Glutamatergic neuron (in vitro differentiated cells): ENCODE measurements at places on chromosomes 3 and 15. TPM values are rescaled to one million over a fixed set of nuclear protein-coding genes. Genes with fewer than 3 reads are reported as not detected.

The ALDH1L1 gene
- not detected for total RNA-seq

The BFSP2 gene
- total RNA-seq: not detected

The NANOGP8 gene
- 0.86 TPM for total RNA-seq

The SECISBP2L gene
- 60.2 TPM for total RNA-seq

The CIDEC gene
- not detected for total RNA-seq

The TRIM42 gene
- not detected for total RNA-seq

The ABHD17C gene
- 6.8 TPM for total RNA-seq

The CGNL1 gene
- total RNA-seq: 5.4 TPM

The OCA2 gene
- 1.7 TPM for total RNA-seq

The TNFSF10 gene
- total RNA-seq: not detected

The GADL1 gene
- not detected for total RNA-seq

The C3orf49 gene
- not detected for total RNA-seq

The FAM81A gene
- total RNA-seq: not detected

- no peak for DNase-seq
Measured at GRCh38 chr3:59285560-59285959, 235.7 kb upstream of the CFAP20DC start.

DNA sequence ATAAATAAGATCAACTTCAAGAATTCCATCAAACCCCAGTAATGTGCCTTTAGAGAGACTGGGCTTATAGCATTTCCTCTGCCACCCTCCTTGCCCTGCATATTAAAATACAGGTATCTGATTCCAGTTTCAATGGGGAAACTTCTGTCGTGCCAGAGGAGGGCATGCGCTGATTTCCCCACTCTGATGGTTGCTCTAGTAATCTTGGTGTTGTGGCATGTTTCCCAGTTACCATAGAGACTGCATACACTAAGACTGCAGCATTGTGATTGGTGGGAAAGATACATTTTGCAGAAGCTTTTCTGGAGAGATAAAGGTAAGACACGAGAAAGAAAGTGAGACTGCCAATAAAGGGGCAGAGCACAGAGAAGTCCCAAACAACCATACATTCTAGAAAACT, 225.6 kb downstream of the TIGIT start:
- no peak for DNase-seq

DNA sequence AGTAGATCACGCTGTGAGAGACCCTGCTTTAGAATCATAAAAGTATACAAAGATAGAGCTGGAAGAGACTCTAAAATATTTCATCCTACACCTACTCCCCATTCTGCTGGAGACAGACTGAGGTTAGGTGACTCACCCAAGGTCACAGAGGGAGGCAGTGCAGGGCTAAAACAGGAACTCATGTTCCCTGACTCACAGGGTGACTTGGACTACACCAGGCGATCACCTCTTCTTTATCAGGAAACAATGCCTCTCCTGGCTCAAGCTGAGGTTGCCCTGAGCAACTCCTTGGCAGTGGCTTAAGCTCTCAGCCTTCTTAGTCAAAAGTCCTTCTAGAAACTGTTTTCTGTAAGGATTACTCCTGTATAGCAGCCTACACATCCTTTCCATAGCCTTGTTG, 26.4 kb upstream of the TNFAIP8L3 start:
- no peak for DNase-seq

DNA sequence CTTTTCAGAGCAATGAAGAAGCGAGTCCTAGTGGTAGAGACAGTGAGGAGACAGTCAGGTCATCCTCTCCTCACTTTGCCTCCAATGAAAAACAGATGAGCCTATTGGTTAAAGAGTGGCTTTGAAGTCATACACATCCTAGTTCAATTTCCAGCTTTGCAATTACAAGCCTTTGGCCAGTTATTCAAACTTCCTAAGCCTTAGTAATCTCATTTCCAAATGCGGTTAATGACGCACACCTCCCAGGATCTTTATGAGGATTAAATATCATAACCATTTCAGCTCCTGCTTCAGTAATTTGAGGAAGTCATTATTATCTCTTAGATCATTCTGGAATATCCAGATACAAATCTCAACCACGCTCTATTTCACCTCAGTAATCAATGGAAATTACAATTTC, 10.0 kb upstream of the ST6GAL1 start:
- DNase-seq: no peak

DNA sequence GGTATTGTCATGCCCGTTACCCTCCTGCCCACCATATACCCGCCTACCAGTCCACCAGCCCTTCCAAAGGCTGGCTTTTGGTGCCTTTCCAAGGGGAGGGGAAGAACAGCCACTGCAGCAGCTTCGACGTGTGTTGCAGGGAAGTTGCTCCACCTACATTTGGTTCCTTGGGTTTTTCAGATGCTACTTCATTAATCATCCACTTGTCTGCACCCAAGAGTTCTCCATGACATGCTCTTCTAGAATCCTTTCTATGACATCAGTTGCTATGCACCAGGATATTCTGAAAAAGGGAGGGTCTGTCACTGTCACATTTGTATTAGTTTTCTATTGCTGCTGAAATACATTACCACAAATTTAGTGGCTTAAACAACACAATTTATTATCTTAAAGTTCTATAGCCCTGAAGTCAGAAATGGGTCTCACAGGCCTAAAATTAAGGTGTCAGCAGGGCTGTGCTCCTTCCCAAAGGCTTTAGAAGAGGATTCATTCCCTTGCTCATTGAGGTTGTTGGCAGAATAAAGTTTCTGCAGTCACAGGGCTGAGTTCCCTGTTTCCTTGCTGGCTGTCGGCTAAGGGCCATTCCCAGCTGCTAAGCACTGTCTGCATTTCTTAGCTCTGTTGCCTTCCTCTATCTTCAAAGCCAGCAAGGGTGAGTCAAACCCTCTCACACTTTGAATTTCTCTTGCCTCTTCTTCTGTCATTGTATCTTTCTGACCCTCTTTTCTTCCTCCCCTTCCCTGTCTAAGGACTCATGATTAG, at the start of gene LYZL4:
Gene LYZL4 (minus strand): TSS at position 241 of the 762 bp plus-strand sequence. CDS start 3,359 bp downstream, outside the sequence.
- DNase-seq: no peak

- no peak for DNase-seq
Measured at GRCh38 chr3:51934139-51934850, 7.4 kb downstream of the RRP9 start.

GRCh38 chr3:190017521-190018288, 103.0 kb downstream of the P3H2 start:
- DNase-seq: no peak

DNA sequence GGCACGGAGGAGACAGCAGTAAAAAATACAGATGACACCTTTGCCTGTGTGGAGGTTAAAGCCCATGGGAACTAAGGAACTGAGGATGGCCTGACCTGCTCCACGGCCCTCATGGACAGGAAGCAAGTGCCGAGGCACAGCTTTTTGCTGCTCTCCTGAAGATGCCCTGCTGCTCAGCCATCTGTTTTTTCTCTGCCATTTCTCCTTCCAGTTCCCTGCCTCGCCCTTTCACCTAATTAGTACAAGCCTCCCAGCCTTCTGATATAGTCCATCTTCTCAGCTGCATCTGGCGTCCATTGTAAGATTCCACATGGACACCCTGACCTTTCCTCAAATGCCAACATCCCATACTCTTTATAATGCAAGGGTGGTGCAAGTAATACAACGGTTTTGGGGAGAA, 11.8 kb upstream of the CXCR6 start:
- no peak for DNase-seq

- no peak for DNase-seq
Measured at GRCh38 chr15:35271371-35272043, 186.4 kb upstream of the NANOGP8 start.

- DNase-seq: no peak
Measured at GRCh38 chr3:42855547-42856380, 19.9 kb downstream of the CYP8B1 start.

- no peak for DNase-seq
Measured at GRCh38 chr3:13214847-13215472, 141.7 kb upstream of the IQSEC1 start.

GRCh38 chr3:88101142-88101541, 42.1 kb downstream of the ZNF654 start:
- no peak for DNase-seq

DNA sequence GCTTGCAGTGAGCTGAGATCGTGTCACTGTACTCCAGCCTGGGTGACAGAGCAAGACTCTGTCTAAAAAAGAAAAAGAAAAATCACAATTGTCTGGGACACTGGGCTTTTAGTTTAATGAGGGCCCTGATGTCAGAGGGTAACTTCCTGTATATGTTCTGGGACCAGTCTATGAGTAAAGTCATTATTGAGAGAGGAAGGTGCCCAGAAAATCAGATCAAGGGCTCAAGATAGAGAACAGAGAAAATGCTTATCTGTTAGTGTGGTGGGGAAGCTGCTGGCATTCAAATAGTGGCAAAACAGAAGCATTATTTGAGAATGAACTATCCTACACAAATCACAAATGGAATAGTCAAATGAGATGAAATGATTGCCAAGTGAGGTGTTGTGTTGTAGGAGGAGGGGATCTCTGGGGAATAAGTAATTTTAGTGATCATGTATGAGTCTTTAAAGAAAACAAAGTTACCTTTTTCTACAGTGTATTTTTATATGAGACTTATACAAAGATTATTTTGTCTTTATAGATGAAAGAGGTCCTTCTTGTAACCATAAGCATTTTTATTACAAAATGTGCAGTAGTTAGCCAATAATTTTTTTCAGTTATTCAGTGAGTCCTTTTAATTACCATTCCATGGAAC, 13.4 kb downstream of the ARIH2 start:
- no peak for DNase-seq

- no peak for DNase-seq
Measured at GRCh38 chr15:67109141-67110034, 44.0 kb downstream of the SMAD3 start.

- DNase-seq: no peak
Measured at GRCh38 chr3:175526609-175527280, 667.6 kb downstream of the NAALADL2 start.

DNA sequence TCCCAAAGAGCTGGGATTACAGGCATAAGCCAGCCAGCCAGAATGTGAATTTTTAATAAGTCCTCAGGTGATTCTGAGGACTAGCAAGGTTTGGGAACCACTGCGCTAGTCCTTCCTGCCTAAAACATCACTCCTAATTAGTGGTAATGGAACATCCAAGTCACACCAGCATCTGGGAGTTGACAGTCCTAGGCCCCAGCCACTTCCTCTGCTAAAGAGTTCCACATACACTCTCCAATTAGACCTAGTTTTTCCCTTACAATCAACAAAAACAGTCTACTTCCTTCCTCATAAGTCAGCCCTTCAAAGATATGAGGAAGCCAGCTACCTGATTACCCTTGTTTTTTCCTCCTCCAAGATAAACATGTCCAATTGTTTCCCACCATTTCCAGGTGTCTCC, 78.1 kb downstream of the OXNAD1 start:
- no peak for DNase-seq

- DNase-seq: no peak
Measured at GRCh38 chr3:53158765-53159155, 2.2 kb upstream of the PRKCD start.

- DNase-seq: no peak
Measured at GRCh38 chr3:29310865-29311264, 30.0 kb downstream of the RBMS3 start.

DNA sequence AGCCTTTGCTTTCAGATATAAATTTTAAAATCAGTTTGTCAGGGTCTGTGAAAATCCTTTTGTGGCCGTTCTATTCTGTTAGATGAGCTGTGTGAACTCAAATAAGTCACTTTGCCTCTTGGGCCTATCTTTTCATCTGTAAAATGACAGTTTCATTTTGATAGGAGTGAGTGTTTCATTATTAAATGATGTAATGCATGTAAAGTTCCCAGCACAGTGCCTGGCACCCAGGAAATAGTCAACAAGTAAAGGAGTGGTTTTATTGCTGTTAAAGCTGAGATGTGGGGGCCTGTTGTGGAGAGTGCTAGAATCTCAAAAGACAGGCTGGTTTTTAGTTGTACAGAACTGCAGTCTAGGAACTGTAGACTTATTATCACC, 394.5 kb upstream of the CFAP20DC start:
- DNase-seq: no peak

DNA sequence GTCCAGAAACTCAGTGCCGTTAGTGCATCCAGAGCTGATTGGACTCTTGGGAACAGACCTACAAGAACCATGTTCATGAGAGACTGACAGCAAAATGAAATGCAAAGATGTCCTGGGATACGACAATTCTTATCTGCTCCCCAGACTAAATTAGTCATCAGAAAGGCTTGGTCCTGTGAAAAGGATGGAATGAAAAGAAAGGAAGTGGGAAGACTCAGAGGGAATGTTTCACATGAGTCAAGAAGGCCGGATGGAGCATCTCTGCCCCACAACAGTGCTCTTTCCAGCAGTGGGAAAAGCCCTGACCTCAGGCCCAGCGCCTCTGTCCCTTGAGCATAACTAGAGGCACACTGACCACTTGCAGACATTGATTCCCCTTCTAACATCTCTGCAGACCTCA, 39.3 kb upstream of the UACA start:
- DNase-seq: peak; percentile 24

DNA sequence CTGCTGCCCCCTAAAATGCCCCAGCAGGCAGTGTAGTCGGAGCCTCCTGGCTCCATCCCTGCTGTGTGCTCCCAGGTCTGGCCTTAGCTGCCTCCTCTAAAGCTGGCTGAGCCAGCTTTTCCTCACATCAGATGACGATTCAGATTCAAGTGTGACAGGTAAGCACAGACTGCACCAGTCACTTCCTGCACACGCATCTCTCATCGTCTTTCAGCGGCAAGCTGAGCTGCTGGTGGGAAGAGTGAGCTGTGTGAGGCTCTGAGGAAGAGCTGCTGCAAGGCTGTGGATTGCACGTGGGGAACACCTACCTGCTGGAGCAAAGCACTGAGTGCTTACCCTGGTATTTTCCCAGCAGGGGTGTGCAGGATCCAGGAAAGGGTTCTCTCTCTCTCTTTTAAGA, 88.4 kb upstream of the RPL32 start:
- DNase-seq: no peak

DNA sequence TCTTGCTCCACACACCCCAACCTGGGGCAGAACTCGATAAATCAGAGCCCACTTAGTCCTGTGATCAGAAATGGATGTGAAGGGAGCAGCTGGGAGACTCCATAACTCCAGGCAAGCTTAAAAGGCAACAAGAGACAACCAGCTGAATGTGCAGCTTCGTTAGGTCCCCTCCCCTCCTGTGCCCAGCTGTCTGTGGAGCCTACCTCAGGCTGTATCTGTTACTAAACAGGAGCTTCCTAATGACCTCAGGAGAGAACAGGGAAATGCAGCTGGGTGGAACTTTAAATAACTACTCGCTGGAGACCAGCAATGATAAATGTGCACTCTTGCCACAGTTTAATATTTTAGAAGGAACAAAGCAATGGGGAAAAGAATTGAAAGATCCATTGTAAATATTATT, 25.9 kb downstream of the SLC9A9 start:
- DNase-seq: peak; percentile 60
